NCI-H2081 (cell line): ENCODE measurements at places on chromosomes 5 and 9.

DNA sequence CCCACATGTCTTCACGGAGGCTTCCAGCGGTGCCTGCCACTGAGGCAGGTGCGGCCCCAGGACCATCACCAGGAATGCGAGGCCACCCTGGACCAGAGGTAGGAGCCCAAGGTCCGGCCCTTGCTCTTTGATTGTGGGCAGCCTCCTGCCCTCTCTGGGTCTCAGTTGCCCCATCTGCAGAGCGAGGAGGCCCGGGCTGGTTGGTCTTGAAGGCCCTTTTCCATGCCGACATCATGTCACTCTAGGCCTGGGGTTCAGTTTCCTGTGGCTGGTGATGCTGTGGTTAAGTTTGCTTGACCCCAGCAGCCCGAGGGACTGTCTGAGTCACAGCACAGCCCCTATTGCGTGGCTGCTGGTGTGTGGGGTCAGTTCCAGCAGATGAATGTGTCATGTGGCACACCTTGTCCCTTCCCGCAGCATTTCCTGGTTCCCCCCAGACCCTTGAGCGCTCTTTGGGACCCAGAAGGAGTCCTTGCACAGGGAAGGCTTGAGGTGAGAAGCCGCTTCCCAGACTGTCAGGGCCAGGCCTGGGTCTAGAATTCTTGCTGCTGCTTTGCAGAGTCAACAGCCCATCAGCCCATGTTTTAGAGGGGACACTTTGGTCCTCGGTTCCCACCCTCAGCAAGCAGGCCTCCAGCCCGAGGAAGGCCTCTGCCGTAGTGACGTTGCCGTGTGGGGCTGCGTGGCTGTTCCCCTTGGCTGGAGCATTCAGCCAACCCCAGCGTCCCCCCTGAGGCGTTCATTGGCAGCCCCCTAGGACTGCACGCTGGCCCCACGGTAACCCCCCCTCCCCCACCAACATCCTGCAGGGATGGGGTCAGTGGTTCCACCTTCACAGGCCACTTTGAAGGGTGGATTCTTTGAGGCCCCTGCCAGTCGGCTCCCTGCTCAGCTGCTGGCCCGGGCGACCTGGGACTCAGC, 31.0 kb upstream of the HMCN2 start:
- DNase-seq, result no peak

DNA sequence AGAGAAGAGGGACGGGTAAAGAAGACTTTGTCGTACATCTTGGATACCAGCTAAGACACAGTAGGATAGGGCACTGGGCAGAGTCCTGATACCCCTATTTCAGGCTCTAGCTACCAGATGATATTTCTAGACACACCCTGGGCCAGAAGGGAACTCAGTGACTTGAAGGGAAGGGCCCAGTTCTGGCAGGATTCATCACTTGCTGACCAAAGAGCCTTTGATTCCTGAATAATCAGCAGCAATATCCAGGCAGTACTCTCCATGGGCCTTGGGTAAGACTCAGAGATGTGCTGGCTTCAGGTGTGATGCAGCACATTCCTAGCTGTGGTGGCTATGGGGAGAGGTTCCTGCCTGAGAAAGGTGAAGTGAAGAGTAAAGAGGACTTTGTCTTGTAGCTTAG, 40.7 kb downstream of the TPD52L3 start:
- no peak for DNase-seq

DNA sequence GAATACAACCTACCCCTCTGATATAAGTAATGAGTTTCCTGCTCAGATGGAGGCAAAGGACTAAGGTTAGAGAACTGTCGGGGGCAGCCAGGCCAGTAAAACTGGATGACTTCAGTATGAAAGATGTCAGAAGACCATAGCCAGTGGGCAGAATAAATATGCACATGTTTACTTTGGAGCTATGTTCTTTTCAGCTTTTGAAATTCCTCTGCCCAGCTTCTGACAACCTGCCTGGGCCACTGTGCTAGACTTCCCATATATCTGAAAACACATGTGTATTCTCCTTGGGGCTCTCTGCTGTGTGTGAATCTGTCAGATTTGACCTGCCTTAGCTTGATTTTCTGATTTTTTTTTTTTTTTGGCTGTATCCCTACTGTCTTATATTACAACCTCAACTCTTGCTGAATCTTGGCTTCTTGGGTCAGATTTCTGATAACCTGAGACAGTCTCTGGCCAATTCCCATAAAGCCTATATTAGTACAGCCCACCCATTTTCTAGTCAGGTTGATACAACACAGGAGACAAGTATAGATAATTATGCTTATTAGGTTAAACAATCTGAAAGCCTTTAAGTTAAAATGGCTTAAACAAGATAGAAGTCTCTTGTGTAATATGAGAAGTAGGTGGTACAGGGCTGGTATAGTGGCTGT, 76.6 kb upstream of the PRLR start:
- DNase-seq, result no peak

DNA sequence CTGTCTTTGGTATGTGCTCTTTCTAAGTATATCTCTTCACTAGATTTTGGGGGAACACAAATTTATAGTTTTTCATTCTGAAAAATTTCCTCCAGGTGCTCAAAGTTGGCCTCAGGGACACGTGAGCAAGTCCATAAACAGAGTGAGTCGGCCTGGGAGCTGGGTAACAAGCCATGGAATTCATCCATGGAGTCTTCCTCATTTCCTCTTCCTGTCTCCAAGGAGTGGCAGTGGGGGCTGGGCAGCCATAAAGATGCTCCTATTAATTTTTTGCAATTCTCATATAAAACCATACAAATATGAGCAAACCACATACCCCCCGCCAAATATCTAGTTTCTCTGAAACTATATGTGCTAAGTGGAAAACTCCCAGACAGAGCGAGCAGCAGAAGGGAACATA, 136.6 kb upstream of the OTULINL start:
- DNase-seq, result no peak

- no peak for DNase-seq
Measured at GRCh38 chr9:104073770-104074133, 20.4 kb upstream of the SMC2 start.

GRCh38 chr9:77290373-77290772, 113.0 kb downstream of the VPS13A start:
- DNase-seq, result no peak

GRCh38 chr5:35032356-35032755, 15.4 kb downstream of the AGXT2 start:
- DNase-seq, result no peak

DNA sequence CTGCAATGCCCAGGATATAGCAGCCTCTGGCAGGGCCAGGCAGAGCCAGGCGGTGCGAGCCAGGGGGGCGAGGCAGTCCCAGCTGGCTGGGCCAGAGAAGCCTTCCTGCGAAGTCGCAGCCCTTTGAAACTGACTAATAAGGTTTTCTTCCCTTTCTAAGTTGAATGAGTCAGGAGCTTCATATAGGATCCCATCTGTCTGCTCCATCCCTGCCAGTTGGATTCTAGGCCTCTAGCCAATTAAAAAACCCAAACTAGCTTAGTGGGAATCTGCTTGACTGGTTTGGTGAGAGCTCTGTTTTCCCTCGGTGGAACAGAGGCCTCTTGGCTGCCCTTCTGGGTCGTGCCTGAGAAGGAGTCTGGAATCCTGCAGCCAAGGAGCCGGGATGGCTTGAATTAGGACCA, 70.1 kb upstream of the RAPGEF1 start:
- DNase-seq, result no peak

- no peak for DNase-seq
Measured at GRCh38 chr9:26157411-26157810, 479.2 kb upstream of the TUSC1 start.

DNA sequence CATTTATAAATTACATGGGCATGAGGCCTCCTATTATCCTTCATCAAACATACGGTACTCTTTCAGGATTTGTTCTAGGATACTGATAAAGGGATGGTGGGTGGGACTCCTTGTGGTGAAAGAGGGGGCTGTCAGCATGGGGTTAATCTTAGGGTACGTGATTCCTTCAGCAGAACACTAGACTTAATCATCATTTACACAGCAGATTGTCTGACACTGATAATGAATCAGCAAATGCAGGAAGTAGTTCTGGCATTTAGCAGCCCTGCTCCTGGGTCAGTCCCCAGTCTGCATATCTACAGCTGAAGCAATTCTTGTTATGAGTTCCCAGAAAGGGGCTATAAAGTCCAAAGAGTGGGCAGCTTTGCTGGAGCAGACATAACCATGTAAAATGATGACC, 384.6 kb downstream of the SPOCK1 start:
- DNase-seq, result no peak

- no peak for DNase-seq
Measured at GRCh38 chr9:88197781-88198340, 59.6 kb upstream of the SPATA31C2 start.

DNA sequence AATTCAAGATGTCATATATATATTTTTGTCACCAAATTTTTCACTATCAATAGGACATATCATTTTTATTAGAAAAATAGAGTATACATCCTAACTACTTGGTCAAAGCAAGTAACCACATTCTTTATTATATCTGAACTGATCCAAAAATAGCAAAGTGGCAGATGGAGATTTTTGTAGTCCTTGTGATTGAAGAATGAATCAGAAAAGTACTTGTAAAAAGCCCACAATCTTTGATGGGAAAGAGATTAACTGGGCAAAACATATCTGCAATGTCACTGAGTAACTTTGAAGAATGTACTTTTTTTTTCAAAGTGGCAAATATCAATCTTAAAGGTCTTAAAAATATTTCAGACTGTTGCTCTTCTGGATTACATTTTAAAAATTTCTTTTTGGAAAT, 1040.6 kb upstream of the SEMA6A start:
- no peak for DNase-seq

DNA sequence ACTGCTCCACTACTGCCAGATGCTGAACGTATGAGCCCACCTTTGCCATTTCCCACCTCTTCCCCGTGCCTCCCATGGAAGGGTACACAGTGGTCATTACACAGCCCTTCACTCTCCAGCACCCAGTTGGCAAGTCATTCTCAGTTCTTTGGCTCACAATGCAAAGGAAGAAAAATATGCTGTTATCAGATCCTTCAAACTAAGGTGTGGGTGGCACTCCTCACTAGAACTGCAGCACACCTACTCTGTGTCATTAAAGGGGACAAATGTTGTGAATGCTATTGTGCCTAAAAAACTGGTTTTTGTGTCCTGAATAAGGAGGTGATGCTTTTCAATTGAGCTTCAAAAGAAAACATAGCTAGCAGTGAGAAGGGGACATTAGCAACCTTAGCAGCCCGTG, 183.1 kb upstream of the SNX2 start:
- no peak for DNase-seq

- no peak for DNase-seq
Measured at GRCh38 chr9:114718801-114719221, 36.8 kb upstream of the TEX48 start.

DNA sequence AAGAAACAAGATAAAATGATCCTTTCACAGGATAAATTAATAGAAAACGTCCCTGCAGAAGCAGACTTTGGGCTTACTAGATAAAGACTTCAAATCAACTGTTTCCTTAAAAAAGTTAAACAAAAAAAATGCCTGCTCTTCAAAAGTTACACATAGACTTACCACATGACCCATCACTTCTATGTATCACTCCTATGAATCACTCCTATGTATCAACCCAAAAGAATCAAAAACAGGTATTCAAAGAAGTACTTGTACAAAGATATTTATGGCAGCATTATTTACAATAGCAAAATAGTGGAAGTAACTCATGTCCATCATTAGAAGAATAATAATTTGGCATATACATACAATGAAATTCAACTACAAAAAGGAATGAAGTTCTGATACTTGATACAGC, 56.3 kb upstream of the PRDM9 start:
- DNase-seq, result no peak

DNA sequence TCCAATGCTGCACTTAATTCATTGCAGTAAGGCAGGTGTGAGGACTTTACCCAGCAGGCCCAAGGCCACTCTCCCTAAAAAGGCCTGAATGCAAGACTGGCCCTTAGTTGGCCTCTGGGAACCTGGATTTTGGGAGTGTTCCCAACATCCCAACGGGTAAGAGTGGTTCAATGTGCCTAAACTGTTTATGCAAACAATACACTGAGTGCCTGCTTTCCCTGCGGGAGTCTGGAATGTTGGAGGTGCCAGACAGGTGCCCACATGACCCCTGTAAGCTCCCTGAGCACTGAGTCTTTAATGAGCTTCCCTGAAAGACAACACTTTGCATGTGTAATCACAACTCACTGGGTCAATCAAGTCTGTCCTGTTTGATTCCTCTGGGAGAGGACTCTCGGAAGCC, 37.4 kb downstream of the NSUN2 start:
- no peak for DNase-seq

DNA sequence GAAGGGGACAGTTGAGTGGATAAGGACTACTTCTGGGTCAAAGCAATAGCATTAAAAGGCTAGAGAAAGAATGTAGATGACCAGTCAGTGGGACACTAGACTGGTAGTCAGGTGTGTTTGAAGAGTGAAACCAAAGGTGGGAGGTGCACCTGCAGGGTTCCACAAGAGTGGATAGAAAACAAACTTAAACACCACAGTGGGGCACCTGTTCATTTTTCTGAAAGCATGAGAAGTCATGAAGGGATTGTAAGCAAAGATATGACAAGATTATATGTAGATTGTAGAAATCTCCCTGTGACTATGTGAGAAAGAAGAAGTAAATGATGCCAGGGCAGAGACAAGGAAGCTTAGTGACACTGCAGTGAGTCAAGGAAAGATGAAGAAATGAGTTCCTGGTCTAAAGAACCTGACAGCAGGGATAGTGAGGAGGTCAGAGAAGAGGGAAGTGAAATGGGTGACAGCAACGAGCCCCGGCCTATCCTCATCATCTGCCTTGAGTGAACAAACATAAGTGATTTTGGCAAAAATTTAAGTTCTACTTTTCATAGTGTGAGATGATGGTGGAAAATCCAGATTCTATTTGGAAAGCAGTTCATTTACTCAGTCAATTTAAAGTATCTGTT, 296.9 kb downstream of the TLE4 start:
- DNase-seq, result no peak

DNA sequence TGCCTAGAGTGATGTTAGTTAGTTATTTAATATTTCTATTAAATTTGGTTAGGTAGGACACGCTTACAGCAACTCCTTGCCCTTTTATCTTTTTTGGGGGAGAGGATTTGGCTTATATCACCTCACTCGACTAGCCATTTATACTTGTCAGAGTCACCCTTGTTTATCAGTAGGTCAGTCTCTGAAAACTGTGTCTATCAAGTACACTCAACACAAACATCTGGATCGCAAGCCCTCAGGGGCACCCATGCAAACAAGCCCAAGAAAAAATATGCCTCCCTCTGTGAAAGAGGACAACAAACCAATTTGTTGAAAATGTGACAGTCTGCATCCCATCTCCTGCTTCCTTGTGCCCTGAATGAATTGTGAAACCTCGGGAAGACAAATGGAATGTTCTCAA, 139.9 kb downstream of the PLCXD3 start:
- DNase-seq, result no peak

DNA sequence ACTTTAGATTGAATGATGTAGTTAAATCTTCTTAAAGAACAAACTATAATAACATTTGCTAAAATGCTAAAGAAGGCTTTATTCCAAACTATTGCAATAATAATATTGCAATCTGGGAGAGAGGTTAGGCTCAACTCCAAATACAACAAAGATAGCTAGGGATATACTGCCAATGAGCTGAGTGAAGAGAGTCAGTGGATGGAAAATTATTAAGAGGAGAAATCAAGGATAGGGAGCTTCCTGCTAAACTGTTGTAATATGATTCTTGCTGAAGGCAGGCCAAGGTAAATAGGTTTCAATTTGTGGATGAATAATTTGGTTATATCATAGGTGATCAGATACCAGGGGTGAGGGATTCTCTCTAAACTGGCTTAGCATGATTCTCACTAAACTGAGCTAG, 1651.5 kb downstream of the EFNA5 start:
- no peak for DNase-seq
